ENCODE measurements at places on chromosomes 3 and 15. TPM values are rescaled to one million over a fixed set of nuclear protein-coding genes. Genes with fewer than 3 reads are reported as not detected.

- no peak for DNase-seq
Observed at GRCh38 chr3:124858275-124858674, 28.9 kb downstream of the ITGB5 start.

DNA sequence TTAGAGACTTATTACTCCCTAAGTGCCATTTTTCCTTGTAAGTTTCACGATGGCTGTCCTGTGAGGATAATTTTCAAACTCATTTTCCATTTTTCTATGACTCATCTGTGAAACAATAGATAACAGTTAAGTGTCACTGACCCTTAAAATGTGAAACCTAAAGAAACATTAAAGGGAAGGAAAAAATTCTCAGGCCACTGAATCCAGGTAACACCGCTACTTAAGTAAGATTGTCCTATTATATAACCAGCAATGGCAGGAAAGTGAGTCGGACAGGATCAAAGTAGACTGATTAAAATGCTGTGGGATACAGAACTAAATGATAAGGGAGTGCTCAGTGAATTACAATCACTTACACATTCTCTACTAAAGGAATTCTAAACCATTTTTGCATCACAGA is 12.4 kb downstream of the PLD1 start:
- no peak for DNase-seq

- DNase-seq: no peak
Observed at GRCh38 chr15:71097890-71098289, 17.4 kb upstream of the THSD4 start.

DNA sequence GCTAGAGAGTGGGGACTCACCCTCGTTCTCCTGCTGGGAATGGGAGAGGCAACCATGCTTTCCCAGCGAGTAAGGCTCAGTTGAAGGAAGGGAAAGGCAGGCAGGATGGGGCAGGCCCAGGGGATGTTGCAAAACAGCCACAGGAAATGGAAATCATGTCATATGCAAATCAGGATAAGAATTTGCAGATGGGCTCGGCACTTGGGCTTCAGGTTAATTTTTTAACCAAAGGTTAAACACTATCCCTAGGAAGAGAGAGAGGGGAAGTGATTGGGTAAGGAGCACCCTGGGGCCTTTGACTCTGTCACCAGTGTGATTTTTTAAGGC is 14.6 kb upstream of the PLA2G4E start:
- no peak for DNase-seq

DNA sequence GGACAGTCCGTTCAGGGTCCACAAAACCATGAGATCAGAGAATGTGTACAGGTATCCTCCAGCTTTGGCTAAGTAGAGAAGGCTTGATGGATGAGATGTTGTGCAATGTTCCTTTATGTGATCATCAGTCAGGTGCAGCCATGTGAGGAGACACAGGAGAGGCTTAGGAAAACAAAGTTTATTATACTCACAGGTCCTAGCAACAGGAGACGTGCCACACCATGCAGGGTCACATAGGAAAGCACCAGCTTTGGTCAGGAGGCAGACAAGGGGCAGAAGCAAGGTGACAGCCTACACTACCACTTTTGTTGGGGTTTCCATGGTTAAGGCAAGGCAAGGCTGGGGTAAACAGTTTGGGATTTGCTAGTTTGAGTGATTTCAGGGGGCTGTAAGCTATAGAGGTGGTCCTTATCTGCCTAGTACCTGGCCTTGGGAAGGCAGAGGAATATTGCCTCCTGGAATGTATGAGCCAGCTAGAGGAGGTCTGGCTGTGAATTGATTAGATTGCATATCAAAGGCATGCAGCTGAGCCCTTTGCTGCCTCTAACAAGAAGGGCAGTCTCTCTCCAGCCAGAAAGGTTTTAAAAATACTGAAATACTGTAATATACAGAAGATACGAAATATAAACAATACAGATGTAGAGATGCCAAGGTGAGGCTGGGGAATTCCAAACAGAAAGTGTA is 248.6 kb downstream of the RYR3 start:
- no peak for DNase-seq

- no peak for DNase-seq
Observed at GRCh38 chr3:58688574-58688973, 22.0 kb upstream of the FAM3D start.

GRCh38 chr3:127722091-127722784 is 49.5 kb downstream of the ABTB1 start:
- no peak for DNase-seq

DNA sequence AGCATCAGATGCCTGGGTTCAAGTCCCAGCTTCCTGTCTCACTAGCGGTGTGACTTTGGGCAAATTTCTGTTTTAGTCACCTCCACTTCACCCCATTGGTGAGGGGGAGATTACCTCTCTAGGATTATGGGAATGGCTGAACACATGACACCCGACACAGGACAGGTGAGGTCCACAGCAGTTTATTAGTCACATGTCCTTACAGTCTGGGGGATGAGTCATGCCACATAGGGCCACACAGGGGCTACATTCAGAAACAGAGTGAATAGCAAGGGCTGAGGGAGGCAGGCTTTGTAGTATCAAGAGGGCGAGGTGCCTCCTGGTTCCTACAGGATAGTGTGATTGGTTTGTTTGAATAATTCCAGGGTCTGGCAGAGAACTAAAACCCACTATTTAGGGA is 15.2 kb upstream of the ITGA11 start:
- no peak for DNase-seq

DNA sequence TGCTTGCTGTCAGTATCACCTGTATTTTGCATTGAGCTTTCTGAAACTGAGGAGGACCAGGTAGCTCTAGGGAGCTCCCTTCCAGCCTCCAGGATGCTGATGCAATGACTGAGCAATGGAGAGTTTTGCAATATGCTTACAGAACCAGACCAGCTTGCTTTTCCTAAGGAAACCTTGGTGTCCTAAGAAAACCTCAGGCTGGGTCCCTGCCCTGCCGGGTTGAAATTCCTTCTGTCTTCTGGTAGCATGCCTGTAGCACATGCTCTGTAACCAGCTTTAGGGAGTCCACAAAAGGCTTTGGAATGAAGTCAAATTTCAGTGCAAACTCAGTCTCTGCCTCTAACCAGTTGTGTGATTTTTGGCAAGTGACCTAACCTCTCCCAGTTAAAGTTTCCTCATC is 65.8 kb upstream of the GSK3B start:
- no peak for DNase-seq

GRCh38 chr3:156431334-156432124 is 123.4 kb downstream of the SSR3 start:
- DNase-seq: no peak

DNA sequence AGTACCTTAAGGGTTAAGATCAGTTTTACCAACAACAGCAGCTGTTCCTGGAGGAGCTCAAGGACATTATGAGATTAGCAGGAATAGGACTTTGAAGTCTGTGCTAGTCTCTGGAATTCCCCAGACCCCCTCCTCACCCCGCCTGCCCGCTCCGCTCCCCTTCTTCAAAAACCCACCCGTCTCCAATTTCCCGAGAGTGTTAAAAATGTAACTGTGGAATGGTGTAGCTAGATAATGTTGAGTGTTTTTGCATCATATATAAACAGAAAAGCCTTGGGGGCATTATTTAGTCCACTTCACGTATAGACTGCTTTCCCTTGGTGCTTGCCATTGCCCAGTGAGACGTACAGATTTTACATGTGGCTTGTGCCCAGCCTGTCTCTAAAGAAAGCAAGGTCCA is 65.0 kb upstream of the SEMA6D start:
- no peak for DNase-seq

- peak; percentile 68 for DNase-seq
Observed at GRCh38 chr3:51974963-51975851, at the start of gene ABHD14A. ABHD14A (plus strand) TSS chr3:51975064; CDS start chr3:51975136, 72 bp downstream.

- DNase-seq: no peak
Observed at GRCh38 chr3:15309662-15310335, 22.6 kb downstream of the SH3BP5 start.

- no peak for DNase-seq
Observed at GRCh38 chr3:32440611-32441350, 49.1 kb downstream of the CMTM7 start.

DNA sequence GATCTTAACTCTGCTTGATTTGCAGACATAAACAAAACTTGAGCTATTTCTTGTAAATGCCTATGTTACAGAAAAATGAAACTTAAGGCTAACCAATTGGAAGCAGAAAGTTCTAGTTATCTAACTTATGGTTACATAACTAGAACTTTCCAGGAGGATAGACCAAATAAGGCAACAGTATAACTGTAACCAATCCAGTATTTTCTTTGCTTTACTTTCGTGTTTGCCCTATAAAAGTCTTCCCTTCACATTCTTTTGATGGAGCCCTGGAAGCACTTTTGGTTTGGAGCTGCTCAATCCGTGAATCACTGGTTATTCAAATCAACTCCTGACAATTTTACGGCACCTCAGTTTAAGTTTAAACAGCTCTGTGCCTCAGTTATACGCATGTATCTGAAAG is 164.6 kb downstream of the SUCLG2 start:
- no peak for DNase-seq

DNA sequence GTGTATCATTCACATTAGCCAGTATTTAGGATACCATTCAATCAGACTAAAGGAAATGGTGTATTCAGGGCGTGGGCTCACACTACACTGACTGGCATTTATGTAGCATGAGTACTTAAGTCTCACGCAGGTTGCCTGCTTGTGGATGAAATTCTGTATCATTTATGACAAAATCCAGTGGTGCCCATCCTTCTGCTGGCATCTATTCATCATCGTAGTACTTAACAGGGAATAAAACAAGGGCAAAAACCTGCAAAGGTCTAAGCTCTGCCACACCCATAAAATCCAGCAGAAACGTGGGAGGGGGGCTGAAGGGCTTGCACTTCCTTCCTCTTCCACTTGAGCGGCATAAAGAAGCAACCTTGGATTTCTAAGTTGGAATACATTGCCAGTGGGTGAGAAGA is 2.7 kb downstream of the GAP43 start:
- DNase-seq: no peak

DNA sequence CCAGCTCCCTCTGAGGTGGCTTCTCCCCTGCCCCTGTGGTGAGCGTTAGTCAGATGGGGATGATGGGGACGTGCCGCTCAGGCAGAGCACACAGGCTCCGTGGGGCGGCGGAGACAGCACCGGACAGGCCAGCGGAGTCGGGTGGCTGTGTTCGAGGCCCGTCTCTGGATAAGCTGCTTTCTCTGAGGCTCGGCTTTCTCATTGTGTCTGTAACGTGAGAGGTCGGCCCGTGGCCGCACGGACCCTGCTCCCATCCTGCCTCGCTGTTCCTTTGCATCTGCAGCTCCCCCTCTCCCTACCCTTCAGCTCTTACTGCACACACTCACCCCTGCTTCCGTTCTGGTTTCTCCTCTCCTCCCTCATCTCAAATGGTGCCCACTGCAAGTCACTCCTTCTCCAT is 62.5 kb downstream of the FAM43A start:
- DNase-seq: no peak

DNA sequence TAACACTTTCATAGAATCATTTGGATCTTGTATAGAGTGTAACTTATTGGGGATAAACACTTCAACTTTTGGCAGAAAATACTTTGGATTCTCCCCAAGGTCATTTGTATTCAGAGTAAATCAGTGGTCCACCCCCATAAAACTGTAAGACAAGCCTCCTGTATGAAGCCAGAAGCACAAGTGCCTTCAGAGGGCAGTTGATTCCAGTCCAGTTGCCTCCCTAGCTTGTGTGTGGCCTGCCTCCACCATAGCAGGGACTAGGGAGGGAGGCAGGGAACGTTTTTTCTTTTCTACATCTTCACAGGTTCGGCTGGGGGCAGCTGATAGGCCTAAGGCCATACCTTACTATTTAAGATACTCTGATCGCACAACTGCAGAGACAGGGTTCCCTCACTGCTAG is 11.6 kb downstream of the GORASP1 start:
- DNase-seq: no peak

DNA sequence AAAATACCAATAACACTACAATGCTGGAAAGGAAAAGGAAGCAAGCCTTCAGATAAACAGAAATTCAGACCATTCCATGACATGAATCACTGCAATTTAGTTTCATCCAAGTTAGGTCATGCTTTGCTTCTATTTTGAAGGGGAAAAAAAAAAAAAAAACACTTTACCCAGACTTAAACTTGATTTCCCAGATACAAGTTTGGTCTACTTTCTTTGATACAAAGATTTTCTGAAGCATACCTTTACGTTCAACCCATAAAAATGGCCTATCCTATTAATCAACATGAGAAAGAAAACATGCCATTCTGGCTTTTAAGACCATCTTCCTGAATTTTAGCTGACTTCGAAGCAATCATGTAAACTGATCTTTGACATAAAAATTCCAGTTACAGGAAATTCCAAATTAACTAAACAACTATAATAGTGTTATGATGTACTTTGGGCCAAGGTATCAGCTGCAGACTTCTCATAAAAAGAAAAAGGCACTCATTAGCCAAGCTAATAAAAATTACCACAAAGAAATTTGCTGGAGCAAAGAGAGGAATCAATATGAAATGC is 12.6 kb downstream of the OSBPL10 start:
- no peak for DNase-seq

DNA sequence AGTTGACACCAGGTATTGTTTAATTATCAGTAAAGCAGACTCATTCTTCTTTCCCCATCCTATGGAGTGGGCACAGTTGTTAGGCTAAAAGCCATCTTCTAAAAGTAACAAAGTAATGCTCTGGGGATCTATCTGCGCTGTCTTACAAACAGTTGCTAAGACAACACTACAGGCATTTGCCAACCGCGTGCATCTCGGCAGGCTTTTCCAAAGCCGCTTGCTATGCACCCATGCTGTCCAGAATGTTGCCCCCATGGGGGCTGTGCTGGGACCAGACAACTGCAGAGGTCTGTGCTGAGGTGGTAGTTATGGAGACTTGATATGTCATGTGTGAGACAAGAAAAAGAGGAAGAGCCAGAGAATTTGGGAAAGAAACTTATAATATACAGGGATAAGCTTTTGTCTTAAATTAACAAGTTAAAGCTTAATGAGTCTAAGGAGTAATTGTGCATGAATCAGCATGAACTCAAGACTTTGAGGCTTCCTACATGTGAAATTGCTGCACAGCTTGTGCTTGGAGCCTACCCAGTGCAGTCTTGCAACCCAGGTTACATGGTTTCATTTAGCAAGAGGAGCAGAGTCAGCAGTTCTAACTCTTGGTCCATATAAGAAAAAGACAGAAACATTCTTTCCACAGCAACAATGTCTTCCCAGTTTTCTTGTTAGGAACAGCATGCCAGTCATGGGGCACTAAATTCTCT is 38.9 kb upstream of the DCLK3 start:
- DNase-seq: no peak

GRCh38 chr3:32778389-32778788 is 39.4 kb upstream of the TRIM71 start:
- DNase-seq: no peak

- DNase-seq: no peak
Observed at GRCh38 chr3:72186400-72186855, 401.5 kb upstream of the PROK2 start.

GRCh38 chr3:185270262-185270955 is 16.6 kb upstream of the EHHADH start:
- DNase-seq: peak; percentile 31

GRCh38 chr3:3629911-3630310 is 169.3 kb upstream of the LRRN1 start:
- DNase-seq: no peak

GRCh38 chr15:48609486-48609885 is 36.0 kb downstream of the FBN1 start:
- DNase-seq: no peak

Gene GP5
- not detected for polyA plus RNA-seq

Gene PRR20G
- not detected for polyA plus RNA-seq

Gene CLDN16
- 0.21 TPM for polyA plus RNA-seq

Gene RBP2
- not detected for polyA plus RNA-seq

Gene TUSC7
- polyA plus RNA-seq: not detected

Gene PIGZ
- 1.9 TPM for polyA plus RNA-seq

Gene GP9
- not detected for polyA plus RNA-seq

Gene EPHB3
- polyA plus RNA-seq: 0.50 TPM

Gene CCRL2
- polyA plus RNA-seq: not detected

Gene TRPM1
- polyA plus RNA-seq: not detected

Gene TERC
- not detected for polyA plus RNA-seq

Gene CD80
- polyA plus RNA-seq: not detected
